Stimulated activated CD8-positive, alpha-beta memory T cell treated with anti-CD3 and anti-CD28 coated beads, Interleukin-7, amount 100 ng/mL, for 1 hour (primary cell): ENCODE measurements at places on chromosomes 12 and 14.

DNA sequence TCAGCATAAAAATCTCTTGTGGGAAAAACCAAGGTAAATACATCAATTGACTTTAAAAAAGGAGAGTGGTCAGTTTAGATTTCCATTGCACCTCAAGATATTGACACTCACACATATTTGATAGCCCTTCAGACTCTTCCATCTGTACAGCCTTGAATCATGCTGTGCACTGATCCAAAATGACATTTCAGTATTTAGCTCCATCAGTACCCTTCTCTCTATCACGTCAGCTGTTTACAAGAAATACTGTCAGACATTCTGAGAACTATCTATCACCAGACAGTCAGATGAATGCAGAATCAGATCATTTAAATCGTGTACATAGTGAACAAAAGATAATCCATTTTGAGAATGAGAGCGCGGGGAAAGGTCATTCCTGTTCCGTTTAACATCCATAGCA is 511.9 kb downstream of the RPL10L start:
- DNase-seq = no peak

- no peak for DNase-seq
Measured at GRCh38 chr12:128298091-128298748, 31.2 kb downstream of the TMEM132C start.

DNA sequence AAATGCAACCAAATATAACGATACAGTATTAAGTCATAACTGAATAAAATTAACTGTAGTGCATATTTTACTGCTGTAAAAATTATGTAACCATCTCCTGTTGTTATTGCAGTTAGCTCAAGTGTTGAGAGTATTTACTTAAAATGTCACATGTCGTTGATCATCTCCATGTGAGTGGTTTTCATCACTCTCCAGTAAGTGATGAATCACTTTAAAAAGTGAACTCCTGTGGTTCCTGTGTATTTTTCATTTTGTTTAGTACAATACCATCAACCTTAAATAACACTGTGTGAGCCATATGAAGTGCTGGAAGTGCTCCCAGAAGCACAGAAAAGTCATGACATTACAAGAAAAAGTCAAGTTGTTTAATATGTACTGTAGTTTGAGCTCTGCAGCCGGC is 104.7 kb upstream of the SLCO1B1 start:
- no peak for DNase-seq

- no peak for DNase-seq
Measured at GRCh38 chr14:101007765-101008164, 104.2 kb upstream of the RTL1 start.

DNA sequence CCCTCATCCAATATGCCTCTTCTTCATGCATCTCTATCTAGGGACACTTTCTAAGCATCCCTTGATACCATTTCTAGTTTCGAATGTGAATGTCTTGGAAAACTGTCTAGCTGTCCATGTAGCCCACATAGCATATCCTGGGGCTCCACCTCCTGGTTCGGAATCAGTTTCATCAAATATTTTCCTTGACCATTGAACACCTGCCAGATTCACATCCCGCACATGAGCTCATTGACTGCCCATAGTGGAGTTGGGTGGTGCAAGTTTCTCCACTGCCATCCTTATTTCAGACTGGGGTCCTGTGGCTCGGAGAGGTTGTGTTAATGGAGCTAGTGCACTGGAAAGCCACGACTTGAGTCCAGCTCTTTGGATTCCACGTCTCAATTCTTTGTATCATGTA is 58.6 kb upstream of the TMEM263 start:
- DNase-seq = no peak

GRCh38 chr12:30507576-30507975 is 188.1 kb downstream of the IPO8 start:
- DNase-seq = no peak

- no peak for DNase-seq
Measured at GRCh38 chr14:60512973-60513571, 4.1 kb downstream of the SIX6 start.

- no peak for DNase-seq
Measured at GRCh38 chr14:58282925-58283593, 15.3 kb upstream of the ARID4A start.

GRCh38 chr14:94963051-94963450 is 193.1 kb upstream of the GSC start:
- no peak for DNase-seq

DNA sequence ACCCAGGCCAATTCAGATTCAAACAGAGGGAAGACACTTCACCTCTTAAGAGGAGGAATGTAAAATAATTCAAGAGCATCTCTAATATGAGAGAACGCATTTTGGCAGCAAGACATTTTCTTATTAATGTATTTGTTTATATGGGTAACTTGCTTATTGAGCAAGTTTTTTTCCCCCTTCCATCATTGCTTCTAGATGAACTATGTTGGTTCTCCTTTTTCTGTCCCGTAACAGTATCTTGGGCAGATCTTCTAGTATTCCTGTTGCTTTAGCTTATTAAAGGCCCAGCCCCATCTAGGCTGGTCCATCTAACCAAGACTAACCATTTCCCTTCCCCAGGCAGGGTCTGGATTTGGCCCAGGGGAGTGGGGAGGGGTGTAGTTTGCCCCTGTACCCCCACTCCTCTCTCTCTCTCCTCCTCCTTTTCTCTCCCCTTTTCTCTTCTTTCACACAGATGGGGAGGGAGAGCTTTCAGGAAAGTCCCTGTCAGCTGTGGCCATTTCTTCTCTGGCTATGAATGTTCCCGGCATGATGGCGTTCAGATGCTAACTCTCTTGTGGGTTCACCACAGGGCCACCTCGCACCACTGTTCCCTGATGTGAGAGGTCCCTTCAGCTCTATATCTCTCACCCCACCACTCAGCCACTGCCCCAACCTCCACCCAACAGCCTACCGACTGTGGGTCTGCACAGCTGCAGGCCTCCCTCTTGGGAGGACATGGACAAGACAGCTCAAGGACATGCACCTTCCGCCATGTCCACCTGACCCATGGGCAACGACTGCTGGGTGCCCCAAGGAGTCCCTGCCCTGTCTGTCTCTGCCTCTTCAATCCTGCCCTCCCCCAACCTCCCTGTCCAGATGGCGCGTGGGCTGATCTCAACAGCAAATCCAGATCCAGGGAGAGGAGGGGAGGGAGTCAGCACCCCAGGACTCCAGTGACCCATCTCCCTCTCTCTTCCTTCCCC is 15.8 kb upstream of the RPS6KL1 start:
- no peak for DNase-seq

DNA sequence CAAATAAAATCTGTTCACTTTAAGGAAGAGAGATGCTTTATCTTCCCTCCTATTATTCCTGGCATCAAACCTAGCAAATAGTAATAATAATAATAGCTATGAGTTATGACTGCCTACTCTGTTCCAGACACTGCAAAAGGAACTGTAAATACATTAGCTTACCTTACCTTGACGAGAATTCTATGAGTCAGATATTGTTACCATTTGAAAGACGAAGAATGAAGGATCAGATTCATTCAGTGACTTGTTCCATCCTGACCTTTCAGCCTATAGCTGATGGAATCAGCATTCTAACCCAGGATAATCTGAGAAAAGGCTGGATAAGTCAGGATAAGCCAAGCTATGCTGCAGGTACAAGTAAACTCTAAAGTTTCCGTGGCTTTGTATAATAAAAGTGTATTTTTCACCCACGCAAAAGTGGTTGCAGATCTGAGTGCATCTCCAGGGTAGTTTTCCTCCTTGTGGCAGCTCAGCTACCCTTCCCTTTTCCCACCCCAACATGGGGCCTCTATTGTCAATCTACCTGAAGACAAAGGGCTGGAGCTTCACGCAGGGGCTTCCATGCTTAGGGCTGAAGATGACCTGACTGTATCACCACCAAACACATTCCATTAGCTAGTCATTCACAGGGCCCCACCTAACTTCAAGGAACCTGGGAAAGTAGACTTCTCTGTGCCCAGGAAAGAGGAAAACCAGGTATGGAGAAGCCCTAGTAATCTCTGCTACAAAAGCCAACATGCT is 57.2 kb upstream of the CCND2 start:
- no peak for DNase-seq

- no peak for DNase-seq
Measured at GRCh38 chr12:50676756-50677155, 87.1 kb upstream of the ATF1 start.
